Activated CD4-positive, alpha-beta T cell treated with anti-CD3 and anti-CD28 coated beads, Interleukin-2, amount 50 U/mL, for 1 hour (primary cell): ENCODE measurements at places on chromosomes 2 and 18.
A peak's percentile ranks its signal among the peaks of the same experiment; 100 is the strongest.

DNA sequence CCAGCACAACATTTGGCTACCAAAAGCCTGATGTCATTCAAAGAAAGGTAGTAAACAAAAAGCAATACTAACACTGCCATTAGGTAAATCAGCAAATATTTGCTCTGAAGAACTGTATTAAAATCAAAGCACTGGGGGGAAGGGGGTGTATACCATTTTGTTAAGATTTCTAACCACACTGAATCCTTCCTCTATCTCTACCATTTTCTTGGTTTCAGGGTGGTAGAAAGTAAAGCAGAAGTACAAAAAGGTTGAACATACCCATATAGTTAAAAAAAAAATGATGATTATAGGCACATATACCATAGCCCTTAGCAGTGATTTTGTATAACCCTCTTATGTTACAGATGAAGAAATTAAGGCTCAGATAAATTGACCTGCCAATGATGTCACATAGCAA is 437.6 kb downstream of the ZEB2 start:
- no peak for DNase-seq

DNA sequence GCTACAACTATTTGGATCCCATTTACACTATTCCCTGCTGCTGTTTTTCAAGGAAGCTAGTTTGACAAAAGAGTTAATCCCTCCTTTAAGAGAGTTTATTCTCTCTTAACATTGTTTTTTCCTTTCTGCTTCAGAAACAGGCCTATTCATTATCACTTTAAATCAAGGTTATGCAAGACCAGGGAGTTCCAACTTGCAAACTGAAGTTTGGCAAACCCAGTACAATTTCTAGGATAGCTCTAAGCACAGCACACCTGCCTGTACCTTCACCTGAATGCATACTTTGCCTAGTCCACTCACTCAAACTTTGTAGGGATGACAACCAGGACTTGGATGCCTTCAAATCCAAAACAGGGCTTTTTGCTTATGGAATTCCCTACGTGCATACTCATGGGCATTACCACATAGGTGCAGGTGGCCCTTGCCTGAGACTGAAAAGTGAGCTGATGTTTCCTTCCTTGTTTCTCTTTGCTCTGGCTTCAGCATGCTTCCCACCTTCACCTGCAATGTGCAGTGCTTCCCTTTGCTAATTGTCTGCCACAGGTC is 193.8 kb upstream of the MMADHC start:
- no peak for DNase-seq

DNA sequence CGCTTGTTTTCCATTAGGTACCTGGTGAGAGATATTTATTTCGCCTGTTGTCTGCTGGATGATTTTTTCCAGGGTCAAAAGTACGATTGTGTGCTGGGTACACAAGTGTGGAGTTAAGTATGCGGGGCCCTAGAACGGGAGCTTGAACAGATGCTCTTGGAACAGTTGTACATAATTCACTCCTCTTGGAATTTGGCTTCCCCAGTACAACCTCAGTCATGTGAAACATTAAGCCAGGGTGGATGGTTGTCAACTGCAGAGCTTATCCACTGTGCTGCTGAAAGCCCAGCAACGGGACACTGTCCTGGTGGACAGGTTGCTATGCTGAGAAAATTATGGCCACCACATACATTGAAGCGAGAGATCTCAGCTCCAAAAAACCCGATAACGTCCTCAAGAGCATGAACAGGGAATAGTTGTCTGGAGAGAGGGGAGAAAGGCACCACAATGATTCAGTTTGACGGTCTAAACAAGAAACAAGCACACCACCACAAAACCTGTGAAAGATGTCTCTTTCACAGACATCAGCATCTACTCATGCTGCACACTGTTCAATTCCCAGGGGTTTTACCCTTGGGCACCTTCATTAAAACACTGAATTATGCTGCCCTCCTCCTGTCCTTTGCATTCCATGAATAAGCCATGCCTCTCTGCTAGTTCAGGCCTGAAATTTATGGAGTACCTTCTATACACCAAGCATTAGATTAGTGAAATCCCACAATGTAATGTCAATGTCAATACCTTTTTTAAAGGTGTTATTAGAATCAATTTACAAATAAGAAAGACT is 176.8 kb upstream of the TRIB2 start:
- DNase-seq: no peak

GRCh38 chr2:47152803-47153202 is 2.3 kb downstream of the STPG4 start:
- DNase-seq: no peak

GRCh38 chr2:128069769-128070168 is 21.2 kb upstream of the UGGT1 start:
- DNase-seq: no peak

- no peak for DNase-seq
These were observed 93.0 kb upstream of the SLC39A10 start for GRCh38 chr2:195563857-195564512.

- DNase-seq: no peak
These were observed 456.3 kb downstream of the DLGAP1 start for GRCh38 chr18:3998698-3999333.

- DNase-seq: no peak
These were observed 65.0 kb downstream of the SH3RF3 start for GRCh38 chr2:109193807-109194619.

GRCh38 chr2:131125195-131125757 is 20.1 kb downstream of the PLEKHB2 start:
- no peak for DNase-seq

- DNase-seq: peak; percentile 23
These were observed 52.6 kb downstream of the SLC4A5 start for GRCh38 chr2:74290466-74291217.

- DNase-seq: no peak
These were observed 88.5 kb downstream of the SH3RF3 start for GRCh38 chr2:109217362-109218086.

DNA sequence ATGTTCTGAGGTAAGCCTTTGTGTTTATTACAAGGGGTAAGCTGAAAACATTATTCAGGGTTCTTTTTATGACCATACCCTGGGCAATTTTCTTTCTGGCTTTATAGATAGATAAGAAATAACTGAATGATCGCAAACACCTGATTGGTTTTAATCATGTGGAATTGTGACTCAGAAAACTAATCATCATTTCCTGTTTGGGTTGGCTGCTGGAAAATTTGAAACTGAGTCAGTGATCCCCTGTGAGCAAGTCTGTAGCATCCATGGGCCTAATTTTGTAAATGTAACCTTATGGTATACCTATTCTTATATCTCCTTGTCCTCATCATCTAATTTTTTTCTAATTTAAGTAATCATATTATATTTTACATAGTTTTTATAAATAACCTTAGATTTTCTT is 34.3 kb downstream of the CCDC68 start:
- DNase-seq: no peak

DNA sequence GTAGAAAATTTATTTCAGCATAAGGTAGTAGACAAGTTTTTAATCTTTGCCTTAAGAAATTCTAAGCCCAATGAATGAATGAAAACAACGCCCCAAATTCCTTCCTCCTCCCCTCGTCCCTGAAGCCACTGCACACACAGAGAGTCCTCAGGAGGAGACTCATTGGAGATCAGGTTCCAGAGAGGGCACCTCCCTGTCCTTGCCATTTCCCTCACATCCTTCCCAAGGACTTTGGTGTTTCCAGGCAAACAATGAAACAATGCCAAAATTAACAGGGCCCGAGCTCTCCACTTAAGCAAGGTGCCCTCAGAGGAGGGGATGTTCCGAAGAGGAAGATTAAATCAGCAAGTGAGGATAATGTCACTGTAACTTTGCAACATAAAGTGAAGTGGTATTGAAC is 240.7 kb downstream of the DCDC2C start:
- DNase-seq: no peak

DNA sequence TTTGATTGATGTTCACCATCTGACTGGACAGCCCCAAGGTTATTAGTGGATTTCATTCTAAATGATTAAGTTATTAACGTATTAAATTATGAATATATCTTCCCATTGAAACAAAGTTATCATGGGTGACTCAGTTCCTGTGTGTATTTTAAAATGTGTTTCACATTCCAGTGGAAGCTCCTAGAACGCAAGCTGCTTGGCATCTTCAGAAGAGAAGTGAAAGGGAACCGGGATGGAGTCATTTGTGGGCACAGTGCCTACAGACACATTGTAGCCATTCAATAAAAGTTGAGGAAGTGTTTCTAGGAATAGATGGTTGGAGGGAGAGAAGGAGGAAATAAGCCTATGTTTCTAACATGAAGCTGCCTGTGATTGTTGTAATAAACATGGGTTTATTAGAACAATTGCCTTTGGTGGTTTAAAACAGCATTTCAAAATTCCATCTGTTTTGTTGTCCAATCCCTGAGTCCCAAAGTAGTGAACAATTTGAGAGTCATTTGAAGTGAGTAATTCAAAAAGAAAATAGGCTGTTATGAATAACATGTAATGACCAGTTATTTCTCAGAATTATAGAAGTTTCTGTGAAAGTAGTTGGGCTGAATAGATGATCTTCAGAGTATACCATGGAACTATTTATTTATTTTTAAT is 143.5 kb downstream of the PKP4 start:
- DNase-seq: no peak

GRCh38 chr18:23573626-23574431 is 12.5 kb downstream of the NPC1 start:
- DNase-seq: no peak

GRCh38 chr2:146873646-146874259 is 971.1 kb upstream of the ACVR2A start:
- DNase-seq: no peak

- no peak for DNase-seq
These were observed 7.0 kb upstream of the STRN start for GRCh38 chr2:36973320-36973719.
